ENCODE measurements at places on chromosomes 11 and 22.

GRCh38 chr11:76193219-76193618 lies 13.1 kb downstream of the WNT11 start:
- DNase-seq = no peak

DNA sequence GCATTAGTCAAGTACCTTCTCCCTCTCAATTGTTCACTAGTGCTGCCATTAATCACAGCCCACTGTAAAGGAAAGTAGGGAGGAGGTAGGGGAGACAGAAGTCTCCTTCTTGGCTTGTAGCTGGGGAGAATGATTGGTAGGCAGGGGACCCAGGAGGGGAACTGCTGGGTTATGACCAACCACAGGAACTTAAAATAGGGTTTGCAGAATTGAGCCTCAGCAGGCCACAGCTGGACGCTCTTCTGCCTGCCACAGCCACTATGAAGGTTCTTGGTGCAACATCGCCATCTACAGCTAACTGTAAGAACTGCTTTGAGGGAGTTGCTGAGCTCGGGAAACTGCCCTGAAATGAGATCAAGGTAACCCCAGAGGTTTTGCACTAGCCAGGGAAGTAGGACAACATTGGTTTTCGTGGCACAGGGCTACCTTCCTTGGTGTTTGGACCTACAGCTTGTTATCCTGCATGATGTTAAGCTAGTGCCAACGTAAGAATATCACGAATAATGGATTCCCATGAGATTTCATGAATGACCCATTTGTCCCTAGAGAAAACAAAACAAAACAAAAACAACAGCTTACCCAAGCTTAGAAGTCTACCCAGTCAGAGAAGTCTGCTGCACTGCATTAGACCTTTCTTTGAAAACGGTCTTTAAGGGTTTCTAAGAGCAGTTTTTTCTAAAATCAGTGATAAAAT lies 787.1 kb upstream of the API5 start:
- no peak for DNase-seq

- DNase-seq = no peak
These were observed 84.4 kb downstream of the DENND5A start for GRCh38 chr11:9180784-9181183.

GRCh38 chr22:28989484-28989883 lies 72.1 kb downstream of the C22orf31 start:
- DNase-seq = no peak

DNA sequence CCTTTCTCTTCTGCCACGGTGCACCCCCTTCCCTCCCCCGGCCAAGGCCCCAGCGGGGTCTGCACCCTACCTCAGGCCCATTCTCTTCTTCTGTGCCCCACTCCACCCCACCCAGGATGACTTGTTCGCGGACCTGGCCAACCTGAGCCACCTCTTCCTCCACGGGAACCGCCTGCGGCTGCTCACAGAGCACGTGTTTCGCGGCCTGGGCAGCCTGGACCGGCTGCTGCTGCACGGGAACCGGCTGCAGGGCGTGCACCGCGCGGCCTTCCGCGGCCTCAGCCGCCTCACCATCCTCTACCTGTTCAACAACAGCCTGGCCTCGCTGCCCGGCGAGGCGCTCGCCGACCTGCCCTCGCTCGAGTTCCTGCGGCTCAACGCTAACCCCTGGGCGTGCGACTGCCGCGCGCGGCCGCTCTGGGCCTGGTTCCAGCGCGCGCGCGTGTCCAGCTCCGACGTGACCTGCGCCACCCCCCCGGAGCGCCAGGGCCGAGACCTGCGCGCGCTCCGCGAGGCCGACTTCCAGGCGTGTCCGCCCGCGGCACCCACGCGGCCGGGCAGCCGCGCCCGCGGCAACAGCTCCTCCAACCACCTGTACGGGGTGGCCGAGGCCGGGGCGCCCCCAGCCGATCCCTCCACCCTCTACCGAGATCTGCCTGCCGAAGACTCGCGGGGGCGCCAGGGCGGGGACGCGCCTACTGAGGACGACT lies 15.9 kb downstream of the RTN4RL2 start:
- DNase-seq = no peak

- no peak for DNase-seq
These were observed 22.9 kb upstream of the CARS1 start for GRCh38 chr11:3080104-3080503.

DNA sequence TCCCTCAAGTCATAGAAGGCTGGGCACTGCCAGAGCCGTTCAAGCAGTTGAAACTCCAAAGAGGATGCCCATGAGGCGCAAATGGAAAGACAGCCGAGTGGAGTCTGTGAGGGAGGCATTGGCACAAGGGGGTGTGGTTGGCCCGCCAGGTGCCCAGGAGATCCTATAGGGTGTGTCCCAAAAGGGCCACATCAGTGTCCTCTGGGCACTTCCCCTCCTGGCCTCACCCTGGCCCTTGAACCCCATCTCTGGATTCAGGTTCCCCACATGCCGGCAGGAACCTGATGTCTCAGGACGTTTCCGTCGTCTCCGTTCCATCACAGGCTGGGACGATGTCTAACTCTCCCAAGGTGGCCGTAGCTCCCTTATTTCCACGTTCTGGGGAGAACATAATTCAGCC lies 54.3 kb downstream of the SBF1 start:
- no peak for DNase-seq

GRCh38 chr22:47808236-47808635 lies 1045.8 kb downstream of the TBC1D22A start:
- no peak for DNase-seq

DNA sequence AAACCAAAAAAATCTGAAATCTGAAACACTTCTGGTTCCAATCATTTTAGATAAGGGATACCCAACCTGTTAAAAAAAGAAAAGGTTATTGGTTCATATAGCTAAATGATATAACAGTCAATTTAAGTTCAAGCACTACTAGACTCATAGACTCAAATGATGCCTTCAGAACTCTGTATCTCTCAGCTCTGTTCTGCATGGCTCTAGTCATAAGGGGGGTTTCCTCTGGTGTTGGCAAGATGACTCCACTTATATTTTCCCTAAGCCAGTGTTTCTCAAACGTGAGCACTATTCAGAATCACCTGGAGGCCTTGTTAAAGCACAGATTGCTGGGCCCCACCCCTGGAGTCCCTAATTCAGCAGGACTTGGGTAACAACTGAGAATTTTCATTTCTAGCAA lies 11.5 kb upstream of the RRAS2 start:
- no peak for DNase-seq

DNA sequence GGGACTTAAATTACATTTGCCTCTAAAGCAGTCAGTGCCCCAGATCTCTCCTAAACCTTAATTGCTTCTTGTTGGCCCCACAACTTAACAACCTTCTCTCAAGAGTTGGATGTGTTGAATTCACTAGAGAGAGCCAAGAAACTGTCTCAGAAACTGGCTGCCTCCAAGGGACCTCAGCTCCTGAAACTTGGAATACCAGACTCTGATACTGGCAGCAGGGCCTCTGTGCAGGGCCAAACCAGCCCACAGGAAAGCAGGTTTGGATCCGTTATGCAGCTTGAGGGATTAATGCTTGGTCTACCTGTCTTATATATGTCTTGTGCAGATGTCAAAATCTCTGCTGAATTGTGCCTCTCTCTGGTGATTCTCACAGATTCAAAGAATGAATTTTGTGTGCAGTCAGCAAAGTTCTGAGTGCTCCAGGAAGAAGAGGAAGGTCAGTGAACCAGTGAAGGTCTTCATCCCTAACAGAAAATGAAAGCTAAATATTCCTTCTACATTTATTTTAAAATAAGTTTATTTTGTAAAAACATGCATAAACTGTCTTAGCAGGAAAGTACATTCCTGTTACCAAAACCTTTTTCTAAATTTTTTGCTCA lies 70.8 kb downstream of the LIF start:
- no peak for DNase-seq

DNA sequence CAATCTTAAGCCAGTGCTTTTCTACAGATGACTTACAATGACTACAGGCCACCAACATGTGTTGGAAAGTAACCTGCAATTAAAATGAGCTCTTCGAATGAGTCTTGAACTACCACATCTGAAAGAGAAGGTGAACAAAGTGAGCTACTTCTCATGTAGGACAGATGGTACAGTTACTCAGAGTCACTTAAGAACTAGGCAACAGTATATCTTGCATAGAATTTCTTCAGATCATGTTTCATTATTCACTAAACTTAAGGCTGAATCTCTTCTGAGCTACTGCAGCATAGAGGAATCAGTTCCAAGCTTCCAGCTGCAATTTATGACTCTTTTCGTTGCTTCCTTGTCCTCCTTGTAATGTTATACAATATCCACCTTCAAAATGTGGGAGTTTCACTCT lies 270.9 kb downstream of the TTC28 start:
- DNase-seq = no peak

DNA sequence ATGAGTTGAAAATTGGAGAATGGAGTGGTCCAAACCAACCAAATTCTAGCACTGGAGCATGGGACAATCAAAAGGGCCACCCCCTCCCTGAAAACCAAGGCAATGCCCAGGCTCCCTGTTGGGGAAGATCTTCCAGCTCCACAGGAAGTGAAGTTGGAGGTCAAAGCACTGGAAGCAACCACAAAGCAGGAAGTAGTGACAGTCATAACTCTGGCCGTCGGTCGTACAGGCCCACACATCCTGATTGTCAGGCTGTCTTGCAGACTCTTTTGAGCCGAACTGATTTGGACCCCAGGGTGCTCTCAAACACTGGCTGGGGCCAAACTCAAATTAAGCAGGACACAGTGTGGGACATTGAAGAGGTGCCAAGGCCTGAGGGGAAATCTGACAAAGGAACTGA lies 80.5 kb upstream of the ADSL start:
- no peak for DNase-seq

- no peak for DNase-seq
These were observed 12.6 kb downstream of the HIKESHI start for GRCh38 chr11:86314636-86315035.

GRCh38 chr11:32343325-32344008 lies 91.9 kb downstream of the WT1 start:
- DNase-seq = no peak

GRCh38 chr11:86460461-86461385 lies 86.0 kb downstream of the CCDC81 start:
- DNase-seq = no peak

DNA sequence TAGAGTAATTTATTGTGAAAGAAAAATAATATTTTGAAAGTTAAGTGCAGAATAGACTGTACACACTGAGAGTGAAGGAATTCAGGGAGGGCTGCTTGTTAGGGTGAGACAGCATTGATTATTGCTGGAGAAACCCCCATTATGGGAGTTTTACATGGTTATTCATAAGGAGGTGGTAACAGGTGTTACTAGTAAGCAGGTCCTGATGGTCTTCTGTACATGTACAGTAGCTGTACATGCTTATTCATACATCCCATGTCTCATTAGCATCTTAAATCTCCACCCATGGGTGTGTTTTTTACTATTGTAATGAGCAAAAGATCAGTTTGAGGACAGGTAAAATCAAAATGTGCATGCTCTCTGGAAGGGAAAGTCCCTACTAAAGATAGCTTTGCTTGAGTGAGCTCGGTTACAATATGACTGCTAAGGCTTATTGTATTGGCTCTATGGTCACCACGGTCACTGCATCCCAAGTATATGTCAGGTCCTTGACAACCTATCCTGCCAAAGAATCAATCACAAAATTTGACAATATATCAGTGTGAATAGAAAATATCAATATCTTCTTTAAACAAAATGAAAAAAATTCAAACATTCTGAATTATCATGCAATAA lies 6.2 kb downstream of the KDM4F start:
- DNase-seq = no peak

- no peak for DNase-seq
These were observed 47.5 kb upstream of the PICALM start for GRCh38 chr11:86116386-86116726.

DNA sequence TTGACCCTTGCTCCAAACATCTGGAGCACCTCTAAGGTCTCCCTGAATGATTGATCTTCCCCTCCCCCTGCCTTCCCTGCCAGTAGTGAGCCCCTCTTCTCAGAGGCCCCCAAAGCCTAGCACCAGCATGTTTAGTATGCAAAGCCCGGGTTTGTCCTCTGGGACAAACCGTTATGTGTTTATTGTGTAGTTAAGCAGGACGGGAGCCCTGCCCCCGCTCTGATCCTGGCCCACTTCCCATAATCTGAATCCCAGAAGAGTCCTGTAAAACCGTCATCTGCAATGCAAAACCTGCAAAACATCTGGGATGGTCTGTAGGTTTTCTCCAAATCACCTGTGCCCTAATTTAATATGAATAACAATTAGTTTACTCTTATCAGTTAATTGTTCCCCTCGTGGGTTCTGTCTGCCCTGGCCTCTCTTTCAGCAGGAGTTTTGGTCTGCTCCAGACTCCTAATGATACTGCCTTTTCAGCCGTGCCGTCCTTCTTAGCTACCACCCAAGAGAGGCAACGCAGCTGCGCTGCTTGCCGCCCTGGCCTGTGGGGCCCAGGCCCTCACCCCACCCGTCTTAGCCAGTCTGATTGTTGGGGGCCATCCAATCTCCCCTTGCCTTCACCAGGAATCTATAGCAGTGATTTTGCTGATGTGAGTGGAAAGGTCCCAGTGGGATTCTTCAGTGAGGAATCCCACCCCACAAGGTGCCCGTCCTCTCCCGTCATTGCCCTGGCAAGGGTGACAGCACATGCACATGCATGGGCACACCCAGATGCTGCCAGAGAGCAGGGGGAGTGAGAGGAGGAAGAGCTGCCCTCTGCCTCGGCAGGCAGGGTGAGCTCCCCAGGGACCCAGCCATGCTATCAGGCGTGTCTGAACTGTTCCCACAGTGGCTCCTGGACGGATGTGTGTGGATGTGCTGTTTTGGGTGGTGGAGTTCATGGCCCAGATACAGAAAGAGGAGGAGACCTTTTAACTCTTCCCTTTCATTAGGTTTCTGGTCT lies 3.0 kb upstream of the B3GAT1 start:
- DNase-seq = no peak

DNA sequence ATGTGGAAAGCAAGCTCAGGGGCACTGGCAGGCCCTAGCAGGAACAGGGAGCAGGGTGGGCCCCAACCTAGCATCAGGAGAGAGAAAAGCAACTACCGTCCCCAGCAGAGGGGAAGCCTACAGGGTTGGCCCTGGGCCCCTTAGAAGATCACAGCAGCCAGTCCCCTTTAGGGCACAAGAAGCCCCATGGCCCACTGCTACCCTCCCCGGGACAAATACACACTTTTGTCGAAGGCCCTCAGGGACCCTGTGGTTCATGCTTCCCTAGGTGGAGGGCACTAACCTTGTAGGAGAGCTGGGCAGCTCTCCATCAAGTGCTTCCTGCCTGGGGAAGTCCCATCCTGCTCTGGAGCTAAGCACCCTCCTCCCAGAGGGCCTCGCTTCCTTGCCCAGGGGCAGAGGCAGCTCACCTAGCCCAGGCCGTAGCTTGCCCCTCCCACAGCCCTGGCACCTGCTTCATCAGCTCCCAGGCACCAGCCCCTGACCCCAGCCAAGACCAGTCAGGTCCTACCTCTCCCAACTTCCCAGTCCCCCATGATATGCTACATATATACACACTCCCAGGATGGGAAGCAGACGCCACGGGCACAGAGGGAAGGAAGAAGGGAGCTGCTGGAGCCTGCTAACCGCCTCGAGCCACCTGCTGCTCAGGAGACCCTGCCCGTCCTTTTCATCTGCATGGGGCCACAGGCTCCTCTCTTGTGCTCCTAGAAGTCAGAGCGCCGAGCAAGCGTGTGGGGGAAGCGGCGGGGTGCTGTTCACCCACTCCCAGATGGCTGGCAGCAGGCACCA lies 20.1 kb downstream of the SUN2 start:
- no peak for DNase-seq

GRCh38 chr11:9821008-9821752 lies 157.3 kb downstream of the SWAP70 start:
- no peak for DNase-seq

GRCh38 chr11:66221726-66222236 lies 46.7 kb upstream of the RAB1B start:
- DNase-seq = no peak

- no peak for DNase-seq
These were observed 29.7 kb downstream of the POU2AF3 start for GRCh38 chr11:111327908-111328624.

Data from activated T-helper 1 cell treated with anti-CD3 and anti-CD28 coated beads, Interleukin-2, amount 50 U/mL, for 16 hours (primary cell).